Stomach (tissue), 19 donors: ENCODE measurements at places on chromosomes 5 and 9. TPM values are rescaled to one million over a fixed set of nuclear protein-coding genes. Genes with fewer than 3 reads are reported as not detected.

DNA sequence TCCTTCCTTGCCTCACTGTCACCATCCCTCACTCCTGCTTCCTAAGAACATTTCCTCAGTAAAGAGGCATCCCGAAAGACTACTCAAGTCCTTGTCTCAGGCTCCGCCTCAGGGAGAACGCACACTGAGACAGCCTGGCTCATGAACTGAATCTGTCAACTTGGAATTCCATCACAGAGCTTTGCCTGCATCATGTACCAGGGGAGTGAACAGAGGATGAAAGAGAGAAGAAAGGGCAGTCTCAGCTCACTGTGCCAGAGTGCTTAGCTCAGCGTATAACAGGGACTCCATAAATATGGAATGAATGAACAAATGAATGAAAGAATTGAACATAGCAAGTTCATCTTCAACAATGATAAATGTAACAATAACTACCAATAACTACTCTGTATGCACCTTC is 68.7 kb upstream of the SLC1A3 start:
- no peaks in the 10 kb centered on the region for H3K36me3 ChIP-seq
- DNase-seq, result no peak
- H3K4me3 ChIP-seq, result no peak overlapping the region
- no peak overlapping the region for H3K27ac ChIP-seq
- no peaks in the 10 kb centered on the region for H3K27me3 ChIP-seq

DNA sequence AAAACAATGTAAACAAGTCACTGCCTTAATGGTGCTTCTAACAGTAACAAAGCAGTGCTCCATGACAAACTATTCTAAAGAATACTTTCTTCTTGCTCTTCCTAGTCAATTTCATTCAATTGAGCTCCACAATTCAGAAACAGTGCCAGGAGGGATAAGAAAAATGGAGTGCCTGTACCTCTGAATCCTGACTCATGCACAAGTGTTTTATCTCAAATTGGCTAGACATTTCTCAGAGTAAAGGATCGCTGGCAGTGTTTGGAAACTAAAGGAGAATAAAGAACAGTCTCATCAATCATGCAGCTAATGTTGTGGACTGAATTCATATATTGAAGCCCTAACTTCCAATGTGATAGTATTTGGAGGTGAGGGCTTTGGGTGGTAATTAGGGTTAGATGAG is 27.6 kb downstream of the SLC25A51 start:
- no peaks in the 10 kb centered on the region for H3K27me3 ChIP-seq
- no peak overlapping the region for H3K4me3 ChIP-seq
- H3K27ac ChIP-seq, result no peak overlapping the region
- H3K36me3 ChIP-seq, result peaks cover 33% of the 10 kb centered on the region

GRCh38 chr5:172696171-172696849 is 55.2 kb downstream of the NEURL1B start:
- peak overlapping the region; percentile 63 for H3K27ac ChIP-seq
- peak overlapping the region; percentile 59 for H3K4me3 ChIP-seq
- no peaks in the 10 kb centered on the region for H3K36me3 ChIP-seq
- no peak for DNase-seq

Gene CCDC69
- 28.6 TPM for polyA plus RNA-seq
